Stomach (tissue), 19 donors: ENCODE measurements at places on chromosomes 7 and 10.

- no peaks in the 10 kb centered on the region for H3K36me3 ChIP-seq
- H3K27ac ChIP-seq: no peak overlapping the region
- no peaks in the 10 kb centered on the region for H3K27me3 ChIP-seq
- peaks cover 6% of the 10 kb centered on the region for H3K4me1 ChIP-seq
- H3K4me3 ChIP-seq: no peak overlapping the region
Measured at GRCh38 chr10:84543948-84544347, 215.6 kb downstream of the CCSER2 start.

DNA sequence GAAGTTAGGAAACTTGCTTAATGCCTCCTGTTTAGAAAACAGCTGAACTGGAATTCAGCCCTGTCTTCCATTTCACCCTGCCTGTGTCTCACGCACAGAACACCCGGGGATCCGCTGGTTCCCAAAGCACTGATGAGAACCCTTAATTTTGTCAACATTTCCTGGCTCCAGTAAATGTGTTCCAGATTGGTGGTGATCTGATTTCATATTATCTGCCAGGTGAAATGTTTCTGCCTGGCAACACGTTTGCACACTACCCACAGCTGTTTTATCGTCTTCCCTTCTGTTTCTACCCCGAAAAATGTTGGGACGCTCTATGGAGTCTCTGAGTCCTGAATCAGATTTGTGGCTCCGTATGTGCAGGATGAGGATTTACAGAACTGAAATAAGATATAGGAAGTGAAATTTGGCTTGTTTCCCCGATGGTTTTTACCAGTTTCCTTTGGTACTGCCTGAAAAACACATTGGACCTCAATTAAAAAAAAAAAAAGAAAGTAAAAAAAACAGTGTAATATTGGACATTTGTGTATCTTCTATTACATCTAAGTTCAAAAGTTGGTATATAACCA is 29.0 kb downstream of the MRC1 start:
- no peak overlapping the region for H3K4me3 ChIP-seq
- H3K36me3 ChIP-seq: no peaks in the 10 kb centered on the region
- H3K4me1 ChIP-seq: peaks cover 12% of the 10 kb centered on the region

DNA sequence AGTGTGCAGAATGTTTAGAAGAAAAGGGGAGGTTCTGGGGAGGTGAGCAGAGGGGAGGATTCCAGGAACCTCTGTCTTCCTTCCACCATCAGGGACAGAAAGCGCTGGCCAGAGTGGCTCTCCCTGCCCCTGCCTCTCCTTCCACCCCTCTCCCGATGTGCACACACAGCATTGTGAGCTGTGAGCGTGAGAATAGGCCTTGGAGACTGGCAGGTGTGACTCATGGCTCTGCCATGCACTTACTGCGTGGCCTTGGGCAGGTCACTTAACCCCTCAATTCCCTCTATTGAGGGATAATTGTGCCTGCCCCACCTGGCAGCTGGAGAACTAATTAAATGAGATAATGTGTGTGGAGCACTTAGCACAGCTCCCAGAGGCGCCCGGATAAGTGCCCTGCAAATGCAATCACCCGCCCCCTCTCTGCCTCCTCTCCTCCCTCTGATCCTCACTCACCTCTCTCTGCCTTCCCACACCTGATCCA is 115.4 kb downstream of the ZMIZ1 start:
- H3K4me3 ChIP-seq: no peak overlapping the region
- DNase-seq: peak; percentile 65
- peaks cover 39% of the 10 kb centered on the region for H3K36me3 ChIP-seq
- H3K4me1 ChIP-seq: peaks cover 96% of the 10 kb centered on the region

DNA sequence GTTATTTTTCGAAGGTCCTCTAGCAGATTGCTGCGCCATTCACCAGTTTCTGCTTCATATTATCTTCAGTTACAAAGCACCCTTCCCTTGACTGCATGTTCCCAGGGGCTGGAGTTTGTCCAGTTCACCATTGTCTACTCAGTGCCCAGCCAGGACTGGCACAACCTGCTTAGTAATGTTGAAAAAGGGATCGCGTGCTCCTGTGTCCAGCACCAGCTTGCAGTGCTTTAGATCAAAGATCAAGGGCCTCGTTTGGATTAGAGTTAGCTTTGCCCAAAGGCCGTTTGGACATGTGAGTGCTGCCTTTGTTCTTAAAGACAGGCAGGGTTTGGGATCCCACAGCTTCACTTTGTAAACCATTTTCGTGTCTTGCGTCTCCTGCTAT is 867 bp downstream of the ATP6V0E2 start:
- peaks cover 7% of the 10 kb centered on the region for H3K36me3 ChIP-seq
- no peaks in the 10 kb centered on the region for H3K27me3 ChIP-seq
- H3K4me1 ChIP-seq: peaks cover 31% of the 10 kb centered on the region
- H3K4me3 ChIP-seq: peak overlapping the region; percentile 71
- peak overlapping the region; percentile 28 for H3K27ac ChIP-seq
- DNase-seq: peak; percentile 69

DNA sequence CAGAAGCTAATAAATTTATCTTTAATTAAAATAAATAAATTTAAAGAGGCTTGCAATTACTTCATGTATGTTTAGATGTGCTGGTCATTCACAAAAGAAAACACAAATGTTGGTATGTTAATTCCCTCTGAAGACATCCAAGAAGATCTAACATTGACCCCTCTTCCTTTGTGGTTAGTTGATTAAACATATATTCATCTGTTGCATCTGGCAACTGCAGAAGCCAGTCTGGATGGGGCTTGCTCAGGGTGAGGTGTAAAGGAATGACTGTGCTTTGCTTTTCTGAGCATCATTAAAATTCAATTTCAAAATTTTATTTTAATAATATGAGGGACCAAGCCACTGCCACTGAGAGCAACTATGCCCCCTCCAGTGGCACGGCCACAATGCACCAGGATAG is 36.4 kb upstream of the FERD3L start:
- no peaks in the 10 kb centered on the region for H3K4me1 ChIP-seq
- no peak overlapping the region for H3K4me3 ChIP-seq
- H3K27ac ChIP-seq: no peak overlapping the region
- H3K36me3 ChIP-seq: no peaks in the 10 kb centered on the region

DNA sequence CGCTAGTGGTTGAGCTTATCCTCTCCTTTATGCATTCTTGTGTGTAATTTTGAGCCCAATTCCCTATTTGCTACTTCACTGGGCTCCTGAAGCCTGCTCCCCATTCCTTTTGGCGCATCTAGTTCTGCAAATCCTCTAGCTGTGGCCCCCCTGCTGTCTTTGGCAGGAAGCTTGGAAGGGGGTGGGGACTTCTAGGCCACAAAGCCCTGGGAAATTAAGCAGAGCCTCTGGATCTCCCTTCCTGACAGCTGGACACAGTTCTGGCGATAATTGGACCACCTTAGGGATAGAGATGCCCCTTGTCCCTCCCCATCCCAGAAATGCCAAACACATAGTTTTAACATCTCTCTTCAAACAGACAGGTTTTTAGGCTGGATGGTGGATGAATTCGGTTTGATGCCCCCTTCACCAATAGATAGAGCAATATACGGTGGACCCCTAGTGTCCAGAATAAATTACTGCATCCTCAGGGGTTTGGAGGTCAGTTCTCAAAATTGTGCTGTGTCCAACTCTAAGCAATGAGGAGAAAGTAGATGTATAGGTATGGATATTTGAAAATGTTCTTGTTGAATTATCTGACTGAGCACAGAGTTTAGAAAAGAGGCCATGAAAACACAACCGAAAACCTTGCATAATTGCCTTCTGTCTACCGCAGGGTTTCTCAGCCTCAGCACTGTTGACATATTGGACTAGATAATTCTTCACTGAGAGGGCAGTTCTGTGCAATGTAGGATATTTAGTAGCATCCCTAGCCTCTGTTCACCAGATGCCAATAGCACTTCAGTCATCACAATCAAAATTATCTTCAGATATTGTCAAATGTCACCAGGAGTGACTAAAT is 75.5 kb downstream of the PAPSS2 start:
- no peaks in the 10 kb centered on the region for H3K27me3 ChIP-seq
- no peaks in the 10 kb centered on the region for H3K36me3 ChIP-seq
- peaks cover 5% of the 10 kb centered on the region for H3K4me1 ChIP-seq

GRCh38 chr7:49852619-49853462 is 79.4 kb downstream of the VWC2 start:
- H3K27ac ChIP-seq: no peak overlapping the region
- H3K4me1 ChIP-seq: no peaks in the 10 kb centered on the region

- no peaks in the 10 kb centered on the region for H3K4me1 ChIP-seq
- H3K4me3 ChIP-seq: no peak overlapping the region
- H3K36me3 ChIP-seq: no peaks in the 10 kb centered on the region
- H3K27ac ChIP-seq: no peak overlapping the region
- H3K27me3 ChIP-seq: no peaks in the 10 kb centered on the region
Measured at GRCh38 chr10:11587722-11588259, 23.7 kb downstream of the USP6NL start.

- H3K4me3 ChIP-seq: peak overlapping the region; percentile 5
- DNase-seq: peak; percentile 93
- peak overlapping the region; percentile 76 for H3K27ac ChIP-seq
- no peaks in the 10 kb centered on the region for H3K27me3 ChIP-seq
- H3K4me1 ChIP-seq: peaks cover 37% of the 10 kb centered on the region
Measured at GRCh38 chr7:116354546-116355423, 144.4 kb downstream of the TES start.

GRCh38 chr7:47418601-47419309 is 163.2 kb downstream of the TNS3 start:
- H3K4me3 ChIP-seq: no peak overlapping the region
- peaks cover 21% of the 10 kb centered on the region for H3K36me3 ChIP-seq
- H3K27me3 ChIP-seq: no peaks in the 10 kb centered on the region
- H3K27ac ChIP-seq: no peak overlapping the region
- DNase-seq: no peak
- no peaks in the 10 kb centered on the region for H3K4me1 ChIP-seq

DNA sequence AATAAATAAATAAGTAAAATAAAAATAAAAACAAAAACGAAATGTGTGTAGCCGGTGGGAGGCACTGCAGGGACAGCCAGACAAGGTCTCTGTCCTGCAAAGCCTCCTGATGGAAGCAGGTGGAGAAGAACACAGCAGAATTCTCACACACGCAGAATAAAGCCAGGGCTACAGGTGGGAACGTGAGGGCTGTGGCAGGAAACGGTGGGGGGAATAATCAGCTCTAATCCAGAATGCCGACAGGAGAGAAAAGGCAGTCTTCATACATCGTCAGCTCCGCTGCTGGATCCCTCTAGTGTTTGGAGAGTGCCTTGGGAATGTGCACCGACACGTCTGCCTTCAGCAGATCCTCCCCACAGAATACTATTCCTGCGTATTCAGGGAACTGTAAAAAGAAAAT is 6.8 kb upstream of the SNX8 start:
- H3K27ac ChIP-seq: no peak overlapping the region
- DNase-seq: no peak
- peaks cover 6% of the 10 kb centered on the region for H3K4me1 ChIP-seq
